ENCODE measurements at places on chromosomes 5 and 9.

DNA sequence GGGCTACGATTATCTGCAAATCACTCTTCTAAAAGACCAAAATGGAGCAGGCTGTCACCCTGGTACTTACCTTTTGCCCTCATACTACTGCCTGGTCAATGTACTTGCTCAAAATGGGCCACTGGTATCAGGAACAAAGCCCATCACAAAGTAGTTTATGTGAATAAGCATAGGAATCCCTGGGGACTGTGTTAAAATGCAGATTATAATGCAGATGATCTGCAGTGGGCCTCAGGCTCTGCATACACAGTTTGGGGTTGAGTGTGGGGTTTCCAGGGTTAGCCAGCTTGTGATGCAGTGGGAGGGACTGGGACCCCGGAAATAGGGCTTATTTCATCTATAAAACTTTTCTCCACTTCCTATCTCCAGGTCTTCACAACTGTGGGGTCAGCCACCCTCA is 173.1 kb downstream of the HSD17B3 start:
- DNase-seq = no peak

- DNase-seq = no peak
Observed at GRCh38 chr9:114090798-114091197, 8.3 kb downstream of the KIF12 start.

- DNase-seq = no peak
Observed at GRCh38 chr9:113446323-113446740, 17.2 kb upstream of the RGS3 start.

DNA sequence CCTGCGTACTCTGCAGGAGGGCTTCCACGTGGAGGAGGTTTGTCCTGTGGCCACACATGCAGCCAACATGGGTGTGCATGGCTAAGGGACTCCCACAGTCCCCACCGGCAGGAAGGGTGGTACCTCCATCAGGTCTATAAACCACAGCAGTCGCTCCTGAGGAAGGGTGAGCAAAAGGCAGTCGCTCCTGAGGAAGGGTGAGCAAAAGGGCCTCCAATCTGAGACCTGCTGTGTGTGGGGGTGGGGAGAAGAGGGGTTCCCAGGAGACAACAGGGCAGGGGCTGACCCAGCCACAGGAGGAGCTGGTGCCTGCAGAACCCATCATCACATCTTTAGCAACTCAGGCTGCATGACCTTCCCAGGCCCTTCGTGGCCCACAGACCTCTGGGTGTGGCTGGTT is 30.3 kb upstream of the AKNA start:
- DNase-seq = no peak

- DNase-seq = no peak
Observed at GRCh38 chr9:13684656-13685055, 405.2 kb upstream of the MPDZ start.

DNA sequence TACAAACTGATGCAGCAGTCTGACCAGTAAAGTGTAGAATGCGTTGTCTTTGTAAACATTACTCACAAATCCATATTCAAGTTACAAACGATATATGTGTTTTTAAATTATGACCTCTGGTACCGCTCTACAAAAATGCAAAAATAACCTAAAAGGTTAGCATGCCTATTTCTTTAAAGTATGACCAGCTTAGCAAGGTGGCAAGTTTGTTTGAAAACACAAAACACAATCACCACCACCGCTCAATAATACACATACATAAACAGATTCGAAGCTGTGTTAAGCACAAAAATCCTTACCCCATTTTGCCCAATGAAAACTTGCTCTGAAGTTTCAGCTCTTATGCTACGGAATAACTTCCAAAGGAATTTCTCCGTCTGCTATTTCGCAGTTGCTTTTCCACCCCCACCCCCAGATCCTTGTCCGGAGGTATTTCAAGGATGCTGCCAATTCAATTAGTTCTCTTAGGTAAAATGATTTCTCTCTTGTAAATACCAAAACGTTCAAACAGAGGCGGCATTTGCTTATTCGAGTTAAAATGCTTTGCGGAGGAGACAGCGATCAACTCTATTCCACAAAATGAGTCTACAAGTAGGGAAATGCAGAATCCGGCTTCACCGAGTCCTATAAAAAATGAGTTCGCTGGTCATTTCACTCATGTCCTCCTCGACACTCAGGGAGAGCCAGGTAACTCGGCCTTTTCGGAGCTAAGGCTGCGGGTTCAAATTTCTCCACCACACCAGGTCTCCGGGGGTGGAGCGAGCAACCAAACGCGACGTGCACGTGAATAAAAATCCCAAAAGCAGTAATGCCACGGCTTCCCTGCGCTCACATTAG is 1.2 kb downstream of the HOMER1 start:
- DNase-seq = no peak

- DNase-seq = no peak
Observed at GRCh38 chr5:117411701-117412100, 837.1 kb upstream of the SEMA6A start.

GRCh38 chr9:98356326-98356725 is 100.9 kb upstream of the TBC1D2 start:
- no peak for DNase-seq

Data from T-helper 2 cell (primary cell).